HT-29 (cell line): ENCODE measurements at places on chromosomes 6 and 20. TPM values are rescaled to one million over a fixed set of nuclear protein-coding genes. Genes with fewer than 3 reads are reported as not detected.

GRCh38 chr6:140370976-140371870 lies 996.8 kb upstream of the CITED2 start:
- DNase-seq = no peak

GRCh38 chr20:31473331-31474096 lies 1.4 kb downstream of the DEFB124 start:
- DNase-seq = no peak

GRCh38 chr6:36979347-36979742 lies 6.7 kb downstream of the MTCH1 start:
- DNase-seq = peak; percentile 65

The ANKRD66 gene
- not detected in 2 replicates for total RNA-seq

The STMN3 gene
- total RNA-seq = 4.7 and 7.0 TPM in 2 replicates

The HLA-DQA1 gene
- total RNA-seq = not detected in 2 replicates

DNA sequence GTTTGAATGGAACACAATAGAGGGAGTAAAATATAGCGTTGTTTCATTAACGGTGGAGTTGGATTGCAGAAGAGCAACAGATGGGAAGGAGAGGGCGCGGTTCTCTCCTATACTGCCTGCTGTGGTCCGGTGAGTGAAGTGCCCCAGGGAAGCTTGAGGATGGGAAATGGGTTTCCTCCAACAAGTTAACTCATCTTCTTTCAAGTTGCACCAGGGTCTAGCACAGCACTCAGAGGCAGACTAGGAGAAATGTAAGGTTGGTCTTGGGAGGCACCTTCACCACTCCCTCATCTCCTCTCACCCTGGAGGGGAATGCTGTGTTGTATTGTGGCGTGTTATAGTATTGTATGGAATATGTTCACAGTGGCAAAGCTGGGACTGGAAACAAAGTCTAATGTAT lies 96.9 kb upstream of the SLC24A3 start:
- no peak for DNase-seq

The DSTN gene
- 91.7 and 98.4 TPM in 2 replicates for total RNA-seq

DNA sequence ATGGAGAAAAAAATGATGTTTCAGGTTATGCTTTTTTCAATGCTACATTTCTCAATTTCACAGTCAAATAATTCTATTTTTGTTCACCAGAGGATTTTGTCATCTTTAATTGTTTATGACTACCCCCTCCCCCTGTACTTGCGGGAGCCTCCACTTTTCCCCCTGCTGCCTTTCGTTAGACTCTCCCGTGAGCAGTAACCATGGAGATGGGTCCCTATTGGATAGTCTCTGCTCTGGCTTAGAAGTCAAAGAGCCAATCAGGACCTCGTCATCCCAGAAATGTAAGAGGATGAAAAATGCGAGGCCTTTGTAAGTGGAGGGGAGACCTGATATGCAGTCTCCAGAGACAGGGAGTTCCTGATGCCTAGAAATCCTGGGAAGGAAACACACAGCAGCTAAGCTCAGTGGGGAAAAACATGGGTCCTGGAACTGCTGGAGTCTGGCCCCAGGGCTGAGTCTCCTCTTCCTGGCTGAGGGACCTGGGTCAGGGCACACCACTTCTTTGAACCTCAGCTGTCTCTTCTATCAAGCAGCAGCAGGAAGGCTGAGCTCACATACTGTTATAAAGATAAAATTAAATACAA lies 298.7 kb downstream of the TSHZ2 start:
- DNase-seq = no peak

The FLRT3 gene
- 5.0 TPM in 2 replicates for total RNA-seq

GRCh38 chr6:95366414-95366813 lies 210.9 kb upstream of the MANEA start:
- DNase-seq = no peak

The TPD52L1 gene
- 53.9 and 56.9 TPM in 2 replicates for total RNA-seq

- no peak for DNase-seq
These were observed 28.4 kb downstream of the DLGAP4 start for GRCh38 chr20:36334281-36335205.

The CAPN11 gene
- 0.23 TPM in 1 of 2 replicates, not detected in the other for total RNA-seq

GRCh38 chr20:61839223-61839911 lies 226.3 kb downstream of the TAF4 start:
- DNase-seq = no peak

GRCh38 chr20:33010133-33010504 lies 2.6 kb downstream of the BPIFB2 start:
- no peak for DNase-seq

The C20orf204 gene
- 0.69 and 1.5 TPM in 2 replicates for total RNA-seq

- DNase-seq = no peak
These were observed 891 bp downstream of the RSPO3 start for GRCh38 chr6:127119102-127120022.

DNA sequence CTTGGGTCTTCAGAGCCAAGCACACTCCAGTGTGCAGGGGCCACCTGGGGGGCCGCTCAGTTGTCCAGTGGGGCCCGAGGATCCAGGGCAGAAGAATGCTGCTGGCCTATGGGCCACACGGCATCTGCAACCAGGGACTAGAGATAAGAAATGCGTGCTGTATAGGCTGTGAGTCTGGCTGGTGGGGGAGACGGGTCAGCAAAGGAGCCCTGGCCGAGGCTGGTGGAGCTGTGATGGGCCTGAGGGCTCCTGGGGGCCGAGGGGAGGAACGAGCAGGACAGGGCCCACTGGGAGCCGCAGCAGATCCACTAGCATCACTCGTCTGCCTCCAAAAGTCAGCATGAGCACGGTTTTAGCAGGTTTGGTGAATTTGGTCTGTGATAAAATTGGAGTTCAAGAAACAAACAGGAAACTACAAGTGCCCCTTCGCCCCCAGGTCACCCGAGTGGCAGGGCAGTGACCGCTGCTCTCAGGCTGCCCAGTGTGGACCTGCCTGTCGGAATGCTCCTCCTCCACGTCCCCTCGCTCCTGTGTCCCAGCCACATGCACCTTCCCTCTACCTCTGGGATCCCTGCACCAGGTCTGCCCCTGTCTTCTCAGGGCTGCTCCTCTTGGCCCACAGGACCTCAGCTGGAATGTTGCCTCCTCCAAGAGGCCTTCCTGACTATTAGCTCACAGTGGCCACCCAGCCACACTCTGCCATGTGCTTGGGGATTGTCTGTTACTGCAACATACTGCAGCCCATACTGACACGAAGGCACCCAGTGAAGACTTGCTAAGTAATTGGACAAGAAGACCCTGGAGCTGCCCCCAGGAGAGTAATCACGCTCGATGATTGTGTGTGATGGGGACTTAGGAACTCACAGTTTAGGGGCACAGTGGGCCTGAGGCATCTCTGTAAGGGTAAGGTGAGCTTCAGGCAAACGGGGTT lies 10.9 kb downstream of the ACSS1 start:
- DNase-seq = no peak

DNA sequence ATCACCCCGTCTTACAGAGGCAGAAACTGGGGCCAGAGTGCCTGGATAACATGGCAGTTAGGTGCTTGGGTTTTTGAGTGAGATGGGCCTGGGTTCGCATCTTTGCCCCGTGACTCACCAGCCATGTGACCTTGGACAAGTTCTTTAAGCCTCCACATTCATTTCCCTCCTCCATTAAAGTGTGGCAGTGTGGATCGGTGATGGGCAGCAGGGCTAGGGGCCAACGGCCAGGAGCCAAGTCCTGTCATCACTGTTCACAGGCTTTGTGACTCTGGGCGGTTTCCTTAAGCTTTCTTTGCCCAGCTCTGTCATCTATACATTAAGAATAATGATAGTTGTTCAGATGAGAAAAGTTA lies 85.5 kb upstream of the PMEPA1 start:
- DNase-seq = no peak

GRCh38 chr6:13259393-13259792 lies 68.9 kb downstream of the TBC1D7 start:
- no peak for DNase-seq

GRCh38 chr6:32852844-32853540 lies 512 bp downstream of the TAP1 start:
- peak; percentile 39 for DNase-seq

GRCh38 chr6:156269751-156270369 lies 507.3 kb upstream of the ARID1B start:
- no peak for DNase-seq

GRCh38 chr6:153140299-153140698 lies 9.2 kb upstream of the RGS17 start:
- no peak for DNase-seq

DNA sequence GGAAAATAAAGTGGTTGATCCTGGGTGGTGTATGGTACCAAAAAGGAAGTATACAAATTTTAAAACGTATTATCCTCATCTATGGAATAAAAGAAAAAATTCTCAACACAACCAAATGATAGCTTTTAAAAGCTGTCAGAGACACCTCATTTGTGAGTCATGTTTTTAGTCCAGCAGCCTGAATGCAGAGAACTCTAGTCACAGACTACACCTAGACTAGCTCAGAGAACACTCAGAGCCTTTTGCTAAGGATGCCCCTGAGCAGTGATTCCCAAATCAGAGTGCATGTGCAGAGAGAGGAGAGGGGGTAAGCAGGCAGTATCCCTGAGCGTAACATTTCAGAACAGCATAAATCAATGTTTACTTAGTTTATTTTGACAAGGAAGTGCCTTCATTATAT lies 809.3 kb downstream of the HACE1 start:
- no peak for DNase-seq

DNA sequence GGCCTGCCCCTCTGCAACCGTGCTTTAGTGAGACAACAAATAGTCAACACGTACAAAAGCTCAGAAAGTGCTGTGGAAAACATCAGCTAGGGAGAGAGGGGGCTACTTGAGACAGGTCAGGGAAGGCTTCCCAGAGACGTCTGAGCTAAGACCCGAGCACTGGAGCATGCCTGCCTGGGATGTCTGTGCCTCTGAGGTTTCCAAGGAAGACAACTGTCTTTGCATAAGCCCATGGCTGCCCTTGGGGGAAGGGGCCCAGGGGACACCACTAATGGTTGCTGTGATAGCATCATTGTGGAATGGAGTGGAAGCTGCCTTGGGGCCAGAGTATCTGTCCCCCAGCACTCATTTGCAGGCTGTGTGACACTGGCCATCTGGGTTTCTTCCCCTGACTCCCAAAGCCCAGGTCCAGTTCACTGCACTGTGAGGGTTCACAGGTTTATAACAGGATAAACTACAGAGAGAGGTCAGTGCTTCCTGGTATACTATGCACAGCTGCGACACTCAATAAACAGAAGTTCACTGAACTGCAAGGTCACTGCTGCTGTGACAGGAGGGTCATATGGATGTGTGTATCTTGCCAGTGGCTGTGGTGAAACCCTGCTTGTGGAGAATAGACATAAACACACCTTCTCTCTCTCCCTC lies 1.5 kb upstream of the ARFGEF2 start:
- no peak for DNase-seq

DNA sequence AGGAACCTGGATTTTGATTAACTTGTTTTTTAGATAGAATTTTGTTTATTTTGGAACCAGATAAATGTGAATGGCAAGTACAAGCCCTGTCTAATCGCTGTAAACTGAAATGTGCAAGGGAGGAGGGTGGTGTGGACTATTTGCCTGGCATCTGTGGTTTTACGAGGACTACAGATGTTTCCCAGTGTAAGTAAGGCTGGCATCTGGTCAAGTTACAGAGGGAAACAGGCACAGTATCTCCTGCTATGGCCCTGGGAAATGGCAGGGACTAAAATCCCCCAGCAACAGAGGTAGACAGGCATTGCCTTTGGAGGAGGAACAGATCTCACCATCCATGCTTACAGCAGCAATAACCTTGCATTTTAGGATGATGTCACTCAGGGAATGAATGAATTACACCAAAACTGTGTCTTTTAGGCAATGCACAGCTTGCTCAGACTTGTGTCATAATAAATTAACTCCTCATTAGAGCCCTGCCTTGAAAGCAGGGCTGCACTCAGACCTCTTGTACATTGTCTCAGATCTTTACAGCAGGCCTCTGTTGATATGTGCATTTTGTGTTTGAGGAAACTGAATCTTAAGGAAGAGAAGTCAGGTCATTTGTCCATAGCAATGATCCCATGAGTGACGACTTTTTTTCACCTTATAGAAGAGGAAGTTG lies 96.2 kb downstream of the TCP11 start:
- DNase-seq = no peak

DNA sequence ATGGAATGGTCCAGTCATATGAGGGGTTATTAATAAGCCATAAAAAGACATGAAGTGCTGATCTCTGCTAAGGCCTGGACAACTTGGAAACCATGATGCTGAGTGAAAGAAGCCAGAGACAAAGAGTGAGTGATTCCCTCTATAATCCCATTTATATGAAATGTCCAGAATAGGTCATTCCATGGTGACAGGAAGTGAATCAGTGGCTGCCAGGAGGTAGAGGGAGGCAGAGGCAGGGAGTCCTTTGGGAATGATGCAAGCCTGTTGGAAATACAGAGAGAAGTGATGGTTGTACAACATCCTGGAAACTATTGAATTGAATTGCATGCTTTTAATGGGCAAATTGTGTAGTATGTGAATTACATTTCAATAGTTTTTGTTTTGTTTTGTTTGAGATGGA lies 26.4 kb downstream of the ANKRD60 start:
- DNase-seq = no peak

GRCh38 chr6:114240796-114241195 lies 102.0 kb downstream of the HS3ST5 start:
- no peak for DNase-seq

DNA sequence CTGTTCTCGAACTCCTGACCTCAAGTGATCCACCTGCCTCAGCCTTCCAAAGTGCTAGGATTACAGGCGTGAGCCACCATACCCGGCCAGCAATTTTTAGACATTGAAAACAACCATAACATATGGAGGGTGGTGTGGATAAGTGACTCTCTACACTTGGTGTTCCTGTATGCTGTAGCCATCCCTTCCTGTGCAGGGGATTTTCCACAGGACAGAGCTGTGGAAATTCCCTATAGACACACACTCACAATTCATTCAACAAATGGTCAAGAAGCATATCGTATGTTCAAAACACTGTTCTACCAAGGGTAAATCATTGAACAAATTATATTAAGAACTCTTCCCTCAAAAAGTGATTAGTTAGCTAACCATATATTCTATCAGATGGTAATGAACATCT lies 6.3 kb downstream of the BTN2A1 start:
- no peak for DNase-seq

The BANF2 gene
- total RNA-seq = not detected in 2 replicates

GRCh38 chr6:30926644-30927043 lies 5.3 kb downstream of the SFTA2 start:
- DNase-seq = no peak

GRCh38 chr6:34559651-34560365 lies 3.7 kb upstream of the SPDEF start:
- DNase-seq = no peak

- peak; percentile 84 for DNase-seq
These were observed at the start of gene AGPAT4 for GRCh38 chr6:161273752-161274487. Gene AGPAT4 (minus strand): TSS chr6:161274061. CDS start chr6:161232213, 41,848 bp downstream.

DNA sequence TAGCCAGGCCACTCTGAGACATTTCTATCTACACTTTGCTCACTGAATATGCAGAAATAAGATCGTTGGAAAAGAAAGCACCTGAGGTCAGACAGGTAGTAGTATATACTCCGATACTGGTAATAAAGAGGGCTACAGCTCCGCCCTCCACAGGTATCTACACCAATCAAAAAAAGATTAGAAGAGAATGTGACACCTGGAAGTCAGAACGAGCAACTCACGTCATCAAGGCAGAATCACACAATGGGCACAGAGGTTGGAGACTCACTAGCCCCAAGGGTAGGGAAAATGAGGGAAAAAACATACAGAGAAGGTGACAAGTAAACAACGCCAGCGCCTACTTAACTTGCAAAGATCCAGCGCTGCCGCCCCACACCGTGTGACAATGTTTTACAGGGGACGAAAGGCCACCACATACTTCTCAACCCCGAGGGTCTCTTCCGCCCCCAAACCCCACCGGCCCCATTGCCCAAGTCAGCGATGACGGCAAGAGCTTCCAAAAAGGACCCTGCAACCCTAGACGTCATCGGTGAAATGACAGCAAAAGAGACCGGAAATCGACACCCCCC lies 653 bp downstream of the LMBRD1 start:
- DNase-seq = peak; percentile 75
